Breast epithelium (tissue), 4 donors: ENCODE measurements at places on chromosomes 3 and 15. TPM values are rescaled to one million over a fixed set of nuclear protein-coding genes. Genes with fewer than 3 reads are reported as not detected.

GRCh38 chr15:53978253-53978906 lies at the start of gene UNC13C:
TSS of gene UNC13C (plus strand) at chr15:53978441. CDS start at chr15:54012904, 34,463 bp downstream.
- DNase-seq = no peak

- no peak for DNase-seq
Observed at GRCh38 chr15:79027532-79028410, 62.8 kb downstream of the RASGRF1 start.

GRCh38 chr3:115836944-115837343 lies 213.6 kb downstream of the GAP43 start:
- no peak for DNase-seq

GRCh38 chr3:126319701-126320295 lies 37.4 kb downstream of the KLF15 start:
- DNase-seq = no peak

DNA sequence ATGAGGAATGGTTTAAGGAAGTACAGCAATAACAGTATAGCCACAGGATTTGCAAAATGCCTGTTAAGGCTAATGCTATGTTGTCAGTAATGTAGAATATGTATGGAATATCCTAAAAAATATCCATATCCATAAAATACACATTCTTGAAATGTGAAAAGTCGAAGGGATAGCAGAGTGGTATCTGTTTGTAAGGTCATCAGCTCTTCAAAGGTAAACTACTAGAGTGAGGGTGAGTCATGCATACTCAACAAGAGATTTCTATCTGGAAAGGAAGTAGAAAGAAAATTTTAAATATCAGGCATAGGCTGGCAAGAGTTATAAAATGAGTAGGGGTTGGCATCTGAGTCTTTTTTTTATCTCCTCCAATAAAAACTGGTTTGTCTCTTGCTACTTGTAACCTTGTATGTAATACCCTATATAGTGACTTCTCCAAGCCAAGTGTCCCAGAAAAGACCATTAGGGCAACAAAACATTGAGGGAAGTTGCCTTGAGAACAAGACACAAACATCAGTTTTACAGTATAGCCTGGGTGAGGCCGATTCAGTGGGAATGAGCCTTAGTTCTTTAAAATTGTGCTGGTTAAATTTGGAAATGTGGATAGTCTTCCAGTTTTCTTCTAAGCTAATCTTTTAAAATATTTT lies 103.1 kb downstream of the SPATA16 start:
- no peak for DNase-seq

- no peak for DNase-seq
Observed at GRCh38 chr3:72340476-72341379, 507.5 kb downstream of the SHQ1 start.

ILDR1 gene
- not detected for total RNA-seq

GOLGA6L7 gene
- total RNA-seq = not detected

GOLGA6B gene
- total RNA-seq = not detected
